ENCODE measurements at places on chromosomes 1 and 21.
A peak's percentile ranks its signal among the peaks of the same experiment; 100 is the strongest.

DNA sequence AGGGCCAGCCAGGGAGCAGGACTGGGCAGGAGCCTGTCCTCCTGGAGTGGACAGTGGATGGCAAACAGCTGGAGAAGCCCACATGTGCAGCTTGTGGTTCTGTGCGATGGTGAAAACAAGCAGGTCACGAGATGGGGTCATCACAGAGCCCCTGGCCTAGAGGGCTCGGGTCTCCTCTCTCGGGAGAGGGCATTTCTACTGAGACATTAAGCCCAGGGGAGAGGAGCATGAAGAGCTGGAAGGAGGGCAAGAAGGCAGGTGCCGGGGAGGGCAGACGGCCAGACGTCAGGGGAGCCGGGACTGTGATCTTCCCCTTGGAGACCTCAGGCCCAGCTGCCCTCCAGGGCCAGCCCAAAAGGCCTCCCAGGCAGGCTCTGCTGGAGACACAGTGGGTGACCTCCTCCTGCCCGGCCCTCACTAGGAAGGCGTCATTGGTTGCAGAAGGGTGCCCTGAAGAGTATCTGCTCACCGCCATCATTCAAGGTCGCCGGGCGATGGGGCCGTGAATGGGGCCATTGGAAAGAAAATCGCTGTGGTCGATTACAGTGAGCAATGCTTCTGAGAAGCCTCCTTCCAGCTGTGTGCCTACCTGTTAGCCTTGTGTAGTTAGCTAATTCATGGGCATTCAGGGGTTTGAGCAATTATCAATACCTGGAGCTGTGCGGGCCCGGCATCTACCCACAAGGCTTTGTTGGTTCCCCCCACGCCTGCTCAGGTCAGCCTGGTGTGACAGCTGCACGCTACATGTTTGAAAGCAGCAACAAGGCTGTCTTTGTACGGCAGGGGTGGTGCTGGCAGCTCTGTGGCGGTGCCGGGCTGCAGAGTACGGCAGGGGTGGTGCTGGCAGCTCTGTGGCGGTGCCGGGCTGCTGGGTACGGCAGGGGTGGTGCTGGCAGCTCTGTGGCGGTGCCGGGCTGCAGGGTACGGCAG is 72.3 kb upstream of the ACTRT2 start:
- DNase-seq, result no peak

GRCh38 chr1:6703016-6703415 is 1.4 kb upstream of the DNAJC11 start:
- no peak for DNase-seq

GRCh38 chr1:110727246-110727645 is 52.5 kb upstream of the KCNA3 start:
- no peak for DNase-seq

GRCh38 chr21:14120091-14120734 is 90.5 kb downstream of the LIPI start:
- no peak for DNase-seq

DNA sequence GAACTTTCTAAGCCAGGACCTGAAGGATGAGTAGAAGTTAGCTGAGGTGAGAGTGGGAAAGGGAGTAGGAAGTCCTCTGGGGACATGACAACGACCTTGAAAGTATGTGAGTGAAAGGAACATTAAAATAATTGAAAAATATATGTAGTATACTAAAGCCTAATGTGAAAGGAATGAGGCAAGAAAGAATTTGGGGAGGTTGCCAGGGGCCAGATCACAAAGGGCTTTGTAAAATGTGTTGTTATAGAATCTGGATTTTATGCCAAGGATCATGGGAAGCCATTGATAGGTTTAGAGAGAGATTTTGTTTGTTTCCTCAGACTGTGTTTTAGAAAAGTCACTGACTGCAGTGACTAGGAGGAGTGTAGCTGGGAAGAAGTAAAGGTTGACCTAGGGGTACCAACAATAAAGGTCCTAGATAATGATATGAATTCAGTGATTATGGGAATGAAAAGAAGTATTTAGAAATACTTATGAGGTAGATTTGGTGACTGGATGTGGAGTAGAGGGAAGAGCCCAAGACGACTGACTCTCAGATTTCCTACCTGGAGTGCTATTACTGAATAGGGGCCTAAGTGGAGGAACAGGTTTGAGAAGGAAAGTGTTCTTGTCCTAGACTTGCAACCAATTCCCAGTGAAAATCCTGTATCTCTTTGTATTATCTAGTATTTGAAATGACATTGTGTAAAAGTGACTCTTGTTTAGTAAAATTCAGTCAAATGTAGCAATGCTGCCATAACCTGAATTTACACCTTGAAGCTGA is 179.8 kb downstream of the PHTF1 start:
- no peak for DNase-seq

DNA sequence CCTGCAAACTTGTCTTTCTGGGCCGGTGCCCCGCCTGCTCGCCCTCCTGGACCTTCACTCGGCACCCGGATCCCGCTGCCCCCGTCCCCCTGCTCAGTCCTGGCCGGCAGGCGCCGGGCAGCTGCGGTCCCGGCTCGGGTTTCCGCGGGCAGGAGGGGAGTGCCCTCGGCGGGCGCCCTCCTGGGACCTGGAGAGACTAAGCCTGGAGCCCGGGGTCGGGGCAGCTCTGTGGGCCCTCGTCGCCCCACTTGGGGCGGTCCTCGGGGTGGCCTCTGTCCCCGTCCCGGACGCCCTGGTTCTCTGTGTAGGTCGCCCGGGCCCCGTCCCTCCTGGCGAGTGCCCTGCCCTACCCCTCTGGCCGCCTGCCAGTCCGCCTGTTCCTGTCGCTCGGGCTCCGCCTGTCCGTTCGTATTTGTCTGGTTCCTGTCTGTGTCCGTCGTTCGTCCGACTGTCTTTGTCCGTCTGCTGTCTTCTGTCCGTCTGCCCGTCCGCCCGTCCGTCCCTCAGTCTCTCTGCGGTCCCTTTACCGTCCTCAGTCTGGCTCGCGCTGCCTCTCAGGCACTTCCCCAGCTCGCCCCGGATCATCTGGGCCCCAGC is 490 bp downstream of the SERINC2 start:
- peak; percentile 8 for DNase-seq

DNA sequence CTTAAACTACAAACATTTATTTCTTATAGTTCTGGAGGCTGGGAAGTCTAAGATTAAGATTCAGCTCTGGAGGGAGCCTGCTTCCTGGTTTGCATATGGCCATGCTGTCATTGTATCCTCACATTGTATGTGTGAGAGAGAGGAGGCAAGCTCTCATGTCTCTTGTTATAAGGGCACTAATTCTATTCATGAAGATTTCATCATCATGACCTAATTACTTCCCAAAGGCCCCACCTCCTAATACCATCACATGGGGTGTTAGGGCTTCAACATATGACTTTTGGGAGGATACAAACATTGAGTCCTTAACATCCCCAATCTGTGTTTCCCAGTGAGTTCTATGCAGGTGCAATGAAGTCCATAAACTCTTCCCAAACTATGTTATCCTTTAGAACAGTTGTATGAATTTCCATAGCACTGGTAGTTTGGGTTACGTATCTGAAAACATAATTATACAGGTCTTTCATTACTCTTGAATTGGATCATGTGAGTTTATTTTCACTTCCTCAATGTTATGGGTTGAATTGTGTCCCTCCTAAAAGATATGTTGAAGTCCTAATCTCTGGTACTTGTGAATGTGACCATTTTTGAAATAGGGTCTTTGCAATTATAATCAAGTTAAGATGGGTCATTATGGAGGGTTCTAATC is 124.2 kb downstream of the RUNX1 start:
- DNase-seq, result no peak

- DNase-seq, result no peak
Measured at GRCh38 chr1:205332015-205332791, 10.7 kb upstream of the NUAK2 start.

GRCh38 chr1:247111259-247111699 is 7.1 kb upstream of the ZNF669 start:
- no peak for DNase-seq

DNA sequence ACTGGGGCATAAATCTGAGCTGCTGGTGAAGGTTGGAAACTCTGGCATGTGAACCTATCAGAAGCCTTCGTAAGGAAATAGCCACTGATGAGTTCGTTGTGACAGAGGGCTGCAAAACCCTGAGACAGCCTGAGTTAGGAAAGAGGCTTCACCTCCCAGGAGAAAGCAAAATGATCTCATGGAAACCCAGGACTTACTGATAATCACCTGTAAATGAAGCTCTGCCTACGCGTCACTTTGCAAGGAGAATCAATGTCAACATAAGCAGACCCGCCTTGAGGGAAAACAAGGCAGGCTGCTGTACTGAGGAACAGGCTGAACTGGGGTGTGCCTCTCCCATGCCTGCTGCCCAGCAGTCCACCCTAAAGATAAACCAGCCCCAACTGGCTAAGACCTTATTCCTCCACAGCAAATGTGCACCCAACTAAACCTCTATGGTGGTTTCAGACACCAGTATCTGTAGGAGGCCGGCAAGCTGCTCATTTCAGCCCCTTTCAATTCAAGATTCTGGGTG is 46.8 kb upstream of the SLC44A3 start:
- DNase-seq, result no peak

GRCh38 chr1:4344065-4344732 is 310.2 kb upstream of the AJAP1 start:
- DNase-seq, result no peak

DNA sequence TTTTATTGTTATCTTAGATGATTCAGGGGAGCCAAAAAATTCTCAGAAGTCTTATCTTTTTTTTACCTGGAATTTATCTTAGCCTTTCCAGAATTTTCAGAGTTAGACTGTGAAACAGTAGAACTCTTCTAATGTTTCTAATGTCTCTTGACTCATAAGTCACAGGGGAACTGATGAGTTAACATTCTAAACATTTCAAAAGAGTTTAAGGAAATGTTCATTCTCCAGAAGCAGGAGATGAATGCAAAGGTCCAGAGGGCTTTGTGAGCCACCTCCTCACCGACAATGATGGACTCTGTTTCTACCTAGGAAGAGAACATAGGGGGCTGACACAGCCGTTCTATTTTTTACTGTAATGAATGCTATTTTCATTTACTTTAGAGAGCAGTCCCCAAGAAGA is 157.5 kb downstream of the BRINP2 start:
- DNase-seq, result no peak

GRCh38 chr1:167861664-167862381 is 52.1 kb downstream of the ADCY10 start:
- DNase-seq, result no peak

DNA sequence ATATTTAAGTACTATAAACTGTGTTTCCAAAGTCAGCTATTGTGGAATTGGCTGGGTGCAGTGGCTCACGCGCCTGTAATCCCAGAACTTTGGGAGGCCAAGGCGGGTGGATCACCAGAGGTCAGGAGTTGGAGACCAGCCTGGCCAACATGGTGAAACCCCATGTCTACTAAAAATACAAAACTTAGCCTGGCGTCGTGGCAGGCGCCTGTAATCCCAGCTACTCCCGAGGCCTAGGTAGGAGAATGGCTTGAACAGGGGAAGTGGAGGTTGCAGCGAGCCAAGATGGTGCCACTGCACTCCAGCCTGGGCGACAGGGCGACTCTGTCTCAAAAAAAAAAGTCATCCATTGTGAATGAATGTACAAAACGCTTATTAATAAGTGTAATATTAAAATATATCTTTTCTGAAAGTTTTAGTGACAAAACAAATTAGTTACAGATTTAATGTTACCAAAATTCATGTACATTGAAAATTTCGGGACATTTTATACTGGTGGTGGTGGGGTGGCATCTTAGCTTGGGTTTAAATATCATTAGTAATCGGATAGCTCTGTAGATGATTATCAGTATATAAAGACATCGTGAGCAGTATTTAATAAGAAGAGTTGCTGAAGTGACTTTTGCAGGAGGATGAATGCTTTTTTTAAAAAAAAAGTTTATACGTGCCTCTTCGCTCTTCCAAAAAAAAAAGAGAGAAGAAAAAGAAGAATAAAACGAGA is 503 bp upstream of the SRSF11 start:
- DNase-seq, result no peak

DNA sequence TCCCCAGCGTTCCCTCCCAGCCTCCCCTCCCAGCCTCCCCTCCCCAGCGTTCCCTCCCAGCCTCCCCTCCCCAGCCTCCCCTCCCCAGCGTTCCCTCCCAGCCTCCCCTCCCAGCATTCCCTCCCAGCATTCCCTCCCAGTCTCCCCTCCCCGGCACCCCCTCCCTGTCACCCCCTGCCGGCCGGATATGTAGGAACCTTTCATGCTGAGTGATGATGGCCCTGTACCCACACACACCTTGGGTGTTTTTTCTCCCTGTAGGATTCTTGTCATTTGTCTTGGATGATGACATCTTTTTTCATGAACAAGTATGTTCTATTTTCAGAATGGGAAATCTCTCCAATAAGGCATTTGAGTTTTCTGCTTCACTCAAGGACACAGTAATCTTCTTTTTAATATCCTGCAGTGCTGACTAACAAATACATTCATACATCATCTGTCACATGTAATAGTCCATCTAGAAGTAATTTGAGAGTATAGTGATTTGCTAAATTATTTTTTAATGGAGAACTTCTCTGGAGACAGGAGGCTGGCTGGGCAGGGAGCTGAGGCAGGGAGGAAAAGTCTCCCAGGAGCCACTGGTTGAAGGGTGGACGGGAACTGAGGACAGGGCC is 19.5 kb downstream of the FTCD start:
- no peak for DNase-seq

DNA sequence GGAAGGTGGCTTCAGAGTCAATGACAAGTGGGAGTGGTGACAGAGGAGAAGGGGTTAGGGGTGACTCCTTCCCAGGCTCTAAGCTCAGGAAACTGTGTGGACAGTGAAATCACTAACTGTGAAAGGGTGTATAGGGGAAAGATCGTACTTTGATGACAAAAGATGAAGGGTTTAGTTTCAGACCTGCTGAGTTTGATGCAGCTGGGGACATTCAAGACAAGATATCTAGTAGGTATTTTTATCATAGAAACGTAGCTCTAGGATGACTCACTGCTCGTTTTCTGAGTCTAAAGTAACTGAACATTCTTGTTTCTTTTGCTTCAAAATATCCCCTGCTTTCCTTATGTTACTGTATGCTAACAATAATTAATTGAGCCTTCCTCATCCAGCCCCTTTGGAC is 149.0 kb downstream of the PCP4 start:
- no peak for DNase-seq

- DNase-seq, result no peak
Measured at GRCh38 chr1:38848071-38848470, 11.5 kb downstream of the RRAGC start.

DNA sequence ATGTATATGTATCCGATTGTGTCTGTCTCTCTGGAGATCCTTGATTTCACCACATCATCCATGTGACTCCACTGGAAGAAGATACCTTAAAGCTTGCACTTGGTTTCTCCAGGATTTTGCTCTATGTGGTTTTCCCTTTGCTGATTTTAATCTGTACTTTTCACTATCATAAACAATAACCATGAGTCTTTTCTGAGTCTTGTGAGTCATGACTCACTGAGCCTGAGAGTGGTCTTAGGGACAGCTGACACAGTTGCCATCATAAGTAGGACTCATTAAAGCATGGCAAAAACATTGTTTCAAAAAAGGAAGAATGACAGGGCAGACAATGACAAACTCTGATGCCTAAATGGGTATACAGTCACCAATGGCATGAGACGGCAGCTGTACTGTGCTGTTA is 226.2 kb downstream of the AKT3 start:
- no peak for DNase-seq
